ENCODE measurements at places on chromosomes 5 and 9.

- DNase-seq, result peak; percentile 64
Measured at GRCh38 chr9:13567833-13568232, 288.3 kb upstream of the MPDZ start.

DNA sequence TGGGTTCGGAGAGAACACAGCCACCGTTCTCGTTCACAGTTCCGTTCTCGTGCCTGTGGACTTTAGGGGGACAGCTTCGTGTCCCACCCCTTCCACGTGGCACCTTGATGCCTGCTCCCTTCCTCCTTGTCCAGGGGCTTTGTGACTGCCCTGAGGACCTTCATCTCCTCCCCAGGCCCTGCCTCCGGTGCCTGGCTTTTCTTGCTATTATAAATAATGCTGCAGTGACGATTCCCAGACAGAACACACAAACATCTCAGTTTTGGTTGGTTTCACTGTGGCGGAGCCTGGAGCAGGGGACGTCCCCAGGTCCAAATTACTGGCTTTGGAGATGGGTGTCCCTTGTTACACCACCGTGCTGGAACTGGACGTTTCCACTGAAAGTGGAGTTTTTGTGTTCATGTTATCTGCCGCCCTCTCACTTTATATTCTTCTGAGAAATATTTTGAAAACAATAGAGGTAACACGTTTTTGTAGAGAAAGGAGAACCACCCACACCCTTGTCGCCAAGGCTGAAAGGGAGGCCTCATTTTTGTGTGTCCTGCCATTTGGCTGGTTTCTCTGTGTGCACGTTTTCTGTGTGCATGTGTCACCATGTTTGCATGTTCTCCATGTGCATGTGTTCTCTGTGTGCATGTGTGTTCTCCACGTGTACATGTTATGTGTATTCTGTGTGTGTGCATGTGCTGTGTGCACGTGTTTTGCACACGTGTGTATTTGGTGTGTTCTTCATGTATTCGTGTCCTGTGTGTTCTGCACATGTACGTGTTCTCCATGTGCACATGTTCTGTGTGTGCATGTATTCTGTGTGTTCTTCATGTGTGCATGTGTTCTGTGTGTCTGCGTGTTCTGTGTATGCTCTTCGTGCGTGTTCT, 24.2 kb downstream of the WNK2 start:
- DNase-seq, result no peak

GRCh38 chr5:41883243-41883642, 13.0 kb upstream of the OXCT1 start:
- no peak for DNase-seq

DNA sequence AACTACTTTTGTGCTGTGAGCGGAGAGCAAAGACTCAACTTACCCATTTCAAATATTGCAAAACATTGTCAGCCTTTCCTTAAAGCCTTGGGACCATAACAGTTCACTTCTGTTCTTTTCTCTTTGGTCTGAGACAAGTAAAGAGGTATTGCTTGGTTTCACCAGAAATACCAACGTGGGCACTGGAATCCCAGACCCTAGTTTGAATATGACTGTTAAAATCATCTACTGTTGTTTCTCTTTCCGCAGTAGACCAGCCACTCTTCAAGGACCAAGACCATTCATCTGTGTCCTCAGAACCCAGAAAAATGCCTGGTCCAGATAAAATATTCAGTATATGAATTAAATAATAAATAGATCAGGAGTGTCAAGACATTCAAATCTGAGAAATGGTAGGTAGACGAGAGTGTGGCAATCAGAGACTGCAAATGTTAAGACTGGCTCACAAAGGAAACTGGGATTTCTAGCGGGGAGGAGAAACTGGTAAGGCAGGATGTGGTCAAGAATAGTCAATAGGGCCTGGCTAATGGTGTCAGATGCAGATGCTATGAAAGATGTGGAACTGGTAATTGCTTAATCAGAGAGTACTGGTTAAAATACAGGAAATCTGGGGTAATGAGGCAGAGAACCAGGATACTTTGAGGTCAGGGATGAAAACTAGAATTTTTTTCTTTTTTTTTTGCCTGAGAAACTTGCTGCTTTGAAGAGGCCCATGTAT, 82.1 kb upstream of the IL33 start:
- no peak for DNase-seq

- DNase-seq, result peak; percentile 72
Measured at GRCh38 chr9:75866273-75866871, 24.1 kb upstream of the PCSK5 start.

DNA sequence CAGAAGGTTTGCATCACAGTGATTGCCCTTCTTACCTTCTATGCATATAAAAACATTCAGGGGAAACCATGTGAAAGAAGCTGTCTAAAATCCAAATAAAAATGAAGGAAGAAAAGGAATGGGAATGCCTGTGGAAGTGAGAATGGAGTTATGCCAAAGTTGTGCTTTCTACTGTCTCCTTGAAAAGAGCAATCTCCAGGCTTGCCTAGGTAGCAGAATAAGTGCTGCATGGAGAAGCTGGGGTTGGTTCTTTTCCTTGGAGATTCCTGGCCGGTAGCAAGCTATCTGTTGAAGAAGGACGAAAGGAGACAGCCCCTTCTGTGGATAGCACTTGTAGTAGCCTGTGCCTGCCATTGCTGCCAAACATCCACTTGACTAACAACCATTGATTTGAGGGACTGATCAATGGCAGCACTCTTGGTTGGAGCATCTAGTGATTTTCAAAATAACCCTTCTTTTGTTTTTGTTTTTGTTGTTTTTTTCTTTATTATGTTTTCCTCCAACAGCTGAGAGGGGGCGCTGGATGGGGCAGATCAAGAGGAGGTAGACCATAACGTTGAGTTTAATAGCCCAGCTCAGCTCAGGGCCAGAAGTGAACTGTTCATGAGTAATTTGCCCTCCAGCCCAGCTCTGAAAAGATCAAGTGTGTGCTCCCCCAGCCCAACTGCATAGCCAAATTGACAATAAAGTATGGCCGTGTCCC, 1.6 kb downstream of the PLCXD3 start:
- DNase-seq, result no peak

DNA sequence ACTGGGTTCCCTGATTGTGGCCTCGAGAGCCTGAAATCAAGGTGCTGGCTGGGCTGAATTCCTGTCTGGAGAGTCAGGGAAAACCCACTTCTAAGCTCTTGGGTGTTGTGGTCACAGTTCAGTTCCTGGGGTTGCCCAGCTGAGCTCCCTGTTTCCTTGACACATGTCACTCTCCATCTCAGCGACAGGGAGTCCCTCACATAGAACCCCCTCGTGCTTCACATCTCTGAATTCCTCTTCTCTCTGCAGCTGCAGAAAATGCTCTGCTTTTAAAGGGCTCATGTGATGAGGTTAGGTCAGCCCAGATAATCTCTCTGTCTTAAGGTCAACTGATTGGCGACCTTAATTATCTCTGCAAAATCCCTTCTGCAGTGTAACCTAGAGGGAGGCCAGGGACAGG, 53.5 kb upstream of the NFIL3 start:
- DNase-seq, result no peak

- no peak for DNase-seq
Measured at GRCh38 chr5:97449172-97449571, 266.1 kb upstream of the RIOK2 start.

DNA sequence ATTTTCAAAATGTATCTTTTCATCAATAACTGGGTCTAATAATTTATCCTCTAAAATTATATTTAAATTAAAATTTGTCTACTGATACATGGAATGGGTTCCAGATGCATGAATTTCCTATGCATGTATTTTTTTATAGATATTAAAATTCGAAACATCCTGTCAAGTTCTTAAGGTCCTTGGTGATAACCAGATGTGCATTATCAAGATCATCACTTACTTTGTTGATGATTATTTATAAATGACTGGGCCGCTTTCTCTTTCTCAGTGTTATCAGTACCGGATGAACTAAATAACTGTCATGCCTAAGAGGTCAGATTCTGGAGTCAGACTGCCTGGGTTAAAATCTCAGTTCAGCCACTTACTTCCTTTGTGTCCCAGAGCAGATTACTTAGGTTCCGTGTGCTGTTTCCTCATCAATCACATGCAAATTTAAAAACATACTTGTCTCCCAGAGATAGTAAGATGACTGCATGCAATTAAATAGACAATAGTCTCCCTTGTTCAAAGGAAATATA, 124.3 kb downstream of the TEX10 start:
- DNase-seq, result no peak

DNA sequence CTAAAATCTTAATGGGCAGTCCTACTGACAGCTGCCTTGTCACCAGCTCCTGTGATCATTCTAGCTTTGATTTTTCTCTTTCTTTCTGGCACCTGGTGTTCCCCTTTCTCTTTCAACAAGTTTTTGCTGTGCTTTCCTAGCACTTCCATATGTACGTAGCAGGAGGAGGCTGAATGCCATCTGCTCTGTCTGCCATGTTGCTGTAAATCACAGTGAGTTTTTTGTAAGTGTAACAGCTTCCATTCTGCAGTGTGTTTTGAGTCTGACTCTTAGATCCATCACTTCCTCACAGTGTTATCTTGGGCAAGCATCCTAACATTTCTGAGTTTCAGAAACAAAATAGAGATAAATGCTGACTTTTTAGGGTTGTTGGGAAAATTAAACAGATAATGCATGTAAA, 247.9 kb downstream of the DOCK8 start:
- no peak for DNase-seq

- peak; percentile 47 for DNase-seq
Measured at GRCh38 chr9:89185980-89186379, 7.4 kb upstream of the SHC3 start.

GRCh38 chr9:134663753-134664415, 22.3 kb downstream of the COL5A1 start:
- DNase-seq, result no peak

GRCh38 chr5:179385914-179386313, 40.7 kb upstream of the ADAMTS2 start:
- DNase-seq, result no peak

DNA sequence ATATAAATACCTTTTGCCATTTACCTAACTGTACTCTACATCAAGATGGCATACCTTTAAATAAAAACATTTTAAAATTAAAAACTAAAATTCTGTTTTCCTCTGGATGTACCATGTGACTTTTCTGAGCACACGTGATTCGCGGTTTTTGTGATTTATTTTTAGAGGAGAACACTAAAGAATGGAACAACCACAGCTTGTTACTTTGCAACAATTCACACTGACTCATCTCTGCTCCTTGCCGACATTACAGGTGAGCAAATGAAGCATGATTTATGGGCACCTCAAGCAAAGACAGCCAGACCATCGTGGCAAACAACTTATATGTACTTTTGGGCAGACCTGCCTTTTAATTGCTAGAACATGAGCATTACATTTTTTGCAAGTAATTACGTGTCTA, 61.3 kb downstream of the GDA start:
- no peak for DNase-seq

GRCh38 chr9:136951541-136952320, at the start of gene LCN12:
Gene LCN12, plus strand, starts transcription at chr9:136952273. Its CDS starts 55 bp downstream, at chr9:136952328.
- DNase-seq, result no peak

- no peak for DNase-seq
Measured at GRCh38 chr9:86557063-86557766, 203.0 kb upstream of the TUT7 start.

GRCh38 chr5:171849585-171850323, 64.1 kb downstream of the SMIM23 start:
- DNase-seq, result no peak

- DNase-seq, result no peak
Measured at GRCh38 chr5:854217-854616, 3.4 kb upstream of the ZDHHC11 start.

GRCh38 chr9:132008184-132008803, 71.4 kb downstream of the MED27 start:
- DNase-seq, result no peak

DNA sequence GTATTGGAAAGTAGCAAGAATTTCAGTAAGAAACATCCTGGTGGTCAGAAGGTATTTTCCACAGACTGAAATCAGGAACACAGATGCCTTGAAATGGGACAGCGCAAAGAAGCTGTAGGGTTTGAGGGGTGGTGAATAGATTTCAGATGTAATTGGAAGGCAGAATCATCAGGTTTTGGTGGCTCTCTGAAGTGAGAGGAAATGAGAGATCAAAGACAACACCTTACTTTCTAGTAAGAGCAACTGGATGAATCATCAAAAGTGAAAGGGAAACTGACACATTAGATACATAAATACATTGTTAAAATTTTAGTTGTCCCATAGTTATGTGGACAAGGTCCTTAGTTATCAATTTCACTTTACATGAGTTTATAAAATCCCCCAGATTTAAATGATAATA, 188.2 kb upstream of the SLC27A6 start:
- no peak for DNase-seq

DNA sequence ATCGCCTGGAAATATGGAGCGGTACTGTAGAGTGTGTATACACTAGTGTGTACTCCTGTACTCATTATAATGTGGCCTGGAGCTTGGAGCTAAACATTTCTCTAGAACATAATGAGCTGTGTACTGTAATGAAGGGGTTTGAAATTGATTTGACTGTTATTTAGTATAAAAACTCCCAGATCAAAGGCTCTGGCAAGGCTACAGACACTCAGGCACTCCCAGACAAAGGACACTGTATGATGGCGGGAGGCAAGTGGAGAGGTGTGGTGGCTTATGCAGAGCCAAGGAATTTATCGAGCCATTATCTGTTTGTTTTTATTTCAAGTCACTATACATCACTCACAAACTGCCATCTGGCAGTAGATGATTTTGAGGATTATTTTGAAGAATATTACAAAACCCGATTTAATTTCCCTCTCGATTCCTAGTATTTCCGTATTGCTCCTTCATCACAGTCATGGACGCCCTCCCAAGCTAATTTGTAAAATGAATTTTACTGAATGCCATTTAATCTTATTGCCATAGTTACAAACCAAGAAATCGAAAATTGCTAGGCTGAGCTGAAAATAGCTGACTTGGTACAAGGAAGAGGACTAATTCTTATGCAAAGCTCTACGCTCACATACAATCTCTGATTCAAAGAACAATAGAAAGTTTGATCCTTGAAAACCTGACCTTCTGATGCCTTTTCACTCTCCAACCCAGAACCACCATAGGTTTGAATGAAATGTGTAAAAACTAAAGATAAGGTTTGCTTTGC, 240.2 kb upstream of the SEMA6A start:
- DNase-seq, result no peak

DNA sequence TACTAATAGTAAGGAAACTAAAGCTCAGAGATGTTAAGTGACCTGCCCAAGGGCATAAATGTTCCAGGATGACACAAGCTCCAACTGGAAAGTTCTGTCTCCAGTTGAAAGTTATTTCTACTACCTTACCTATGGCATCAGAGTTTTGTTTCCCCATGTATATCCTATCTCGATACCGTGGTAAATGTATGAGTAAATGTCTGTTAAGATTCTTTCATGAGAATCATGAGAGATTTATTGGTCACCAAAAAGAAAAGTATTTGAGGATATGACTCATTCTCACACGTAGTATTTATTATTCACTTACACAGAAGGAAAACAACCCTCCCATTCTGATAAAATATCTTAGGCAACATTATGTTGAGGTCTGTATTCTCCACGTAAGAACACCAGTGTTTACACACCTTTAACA, 11.1 kb upstream of the SHOC1 start:
- no peak for DNase-seq

- DNase-seq, result no peak
Measured at GRCh38 chr9:104725014-104725413, 22.5 kb upstream of the NIPSNAP3A start.

DNA sequence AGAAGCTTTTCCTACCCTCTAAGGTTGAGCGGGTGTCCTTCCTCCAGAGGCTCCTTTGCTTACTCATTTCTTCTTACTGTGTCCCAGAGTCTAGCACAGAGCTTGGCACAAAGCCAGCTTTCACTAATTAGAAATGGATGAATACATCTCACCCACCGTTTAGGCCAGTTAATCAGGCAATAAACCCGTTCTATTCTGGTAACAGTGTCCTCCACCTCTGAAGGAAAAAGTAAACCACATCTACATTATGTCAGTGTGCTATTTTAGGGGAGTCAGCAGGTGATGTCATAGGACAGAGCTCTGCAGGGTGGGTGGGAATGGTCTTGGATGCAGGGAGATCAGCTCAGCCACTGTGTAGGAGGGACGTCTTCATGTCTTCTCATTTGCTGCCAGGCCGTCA, 109.2 kb downstream of the OSTF1 start:
- no peak for DNase-seq
